Activated CD4-positive, alpha-beta T cell treated with anti-CD3 and anti-CD28 coated beads for 24 hours (primary cell): ENCODE measurements at places on chromosomes 2 and 18.

DNA sequence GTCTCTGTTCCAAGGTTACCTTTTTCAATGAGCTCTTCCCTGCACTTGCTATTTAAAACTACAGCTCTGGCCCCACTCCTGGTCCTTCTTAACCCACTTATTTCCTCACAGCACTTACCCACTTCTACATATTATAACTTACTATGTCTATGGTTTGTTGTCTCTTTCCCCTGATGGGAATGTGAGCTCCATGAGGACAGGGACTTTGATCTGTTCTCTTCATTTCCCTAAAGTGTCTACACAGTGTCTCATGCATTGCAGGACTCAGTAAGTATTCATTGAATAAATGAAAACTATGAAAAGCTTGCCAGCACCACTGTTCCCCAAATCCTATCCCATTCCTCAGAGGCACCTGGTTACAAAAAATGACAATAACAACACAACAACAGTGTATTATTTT lies 18.3 kb upstream of the ACYP2 start:
- no peak for DNase-seq

DNA sequence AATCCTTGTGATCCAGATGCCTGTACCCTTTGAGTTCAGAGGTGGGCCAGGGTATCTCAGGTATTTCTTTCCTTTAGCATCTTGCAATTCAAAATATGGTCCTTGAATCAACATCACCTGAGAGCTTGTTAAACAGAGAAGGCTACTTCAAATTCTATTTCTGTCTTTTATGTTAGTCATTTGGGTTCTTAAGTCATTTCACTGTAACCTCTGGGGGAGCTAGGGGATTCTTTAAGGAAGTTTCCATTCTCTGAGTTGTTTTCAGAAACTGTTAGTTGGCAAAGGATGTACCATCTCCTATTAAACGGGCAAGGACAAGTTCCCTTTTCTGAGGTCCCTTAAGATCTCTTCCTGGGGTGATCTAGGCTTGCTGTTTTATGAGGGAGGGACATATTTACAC lies 16.6 kb downstream of the CFLAR start:
- no peak for DNase-seq

DNA sequence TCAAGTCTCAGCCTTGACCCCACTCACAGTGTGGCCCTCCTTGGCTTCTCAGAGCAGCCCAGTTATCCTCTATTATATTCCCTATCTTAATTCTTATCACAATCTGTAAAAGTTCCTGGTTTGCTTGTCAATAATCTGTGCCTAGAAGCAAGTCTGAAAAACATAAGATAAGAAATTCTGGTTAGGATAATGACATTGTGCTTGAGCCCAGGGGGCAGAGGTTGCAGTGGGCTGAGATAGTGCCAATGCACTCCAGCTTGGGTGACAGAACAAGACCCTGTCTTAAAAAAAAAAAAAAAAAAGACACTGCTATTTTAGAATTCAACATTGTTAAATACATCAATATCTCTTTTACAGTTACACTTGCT lies 63.9 kb downstream of the TMEM131 start:
- no peak for DNase-seq

- peak; percentile 20 for DNase-seq
Measured at GRCh38 chr2:232901736-232902578, 31.9 kb downstream of the SNORC start.

DNA sequence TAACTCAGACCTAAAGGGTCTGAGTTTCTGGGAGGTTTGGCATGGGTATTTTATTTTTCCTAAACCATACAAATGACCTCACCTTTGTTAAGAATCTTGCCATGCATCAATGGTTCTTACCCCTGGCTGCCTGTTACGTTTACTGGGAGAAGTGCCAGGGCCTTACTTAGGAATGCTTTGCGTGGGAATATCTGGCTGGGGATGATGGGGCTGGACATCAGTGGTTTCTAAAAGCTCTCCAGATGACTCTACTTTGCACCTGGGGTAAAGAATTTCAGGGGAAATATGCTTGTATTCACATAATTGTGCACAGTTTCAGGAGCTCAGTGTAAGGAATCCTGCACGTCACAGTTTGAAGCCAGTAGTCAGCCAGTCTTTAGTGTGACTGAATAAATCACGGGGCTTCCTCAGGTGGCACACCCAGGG lies 18.2 kb upstream of the DAW1 start:
- DNase-seq = no peak

DNA sequence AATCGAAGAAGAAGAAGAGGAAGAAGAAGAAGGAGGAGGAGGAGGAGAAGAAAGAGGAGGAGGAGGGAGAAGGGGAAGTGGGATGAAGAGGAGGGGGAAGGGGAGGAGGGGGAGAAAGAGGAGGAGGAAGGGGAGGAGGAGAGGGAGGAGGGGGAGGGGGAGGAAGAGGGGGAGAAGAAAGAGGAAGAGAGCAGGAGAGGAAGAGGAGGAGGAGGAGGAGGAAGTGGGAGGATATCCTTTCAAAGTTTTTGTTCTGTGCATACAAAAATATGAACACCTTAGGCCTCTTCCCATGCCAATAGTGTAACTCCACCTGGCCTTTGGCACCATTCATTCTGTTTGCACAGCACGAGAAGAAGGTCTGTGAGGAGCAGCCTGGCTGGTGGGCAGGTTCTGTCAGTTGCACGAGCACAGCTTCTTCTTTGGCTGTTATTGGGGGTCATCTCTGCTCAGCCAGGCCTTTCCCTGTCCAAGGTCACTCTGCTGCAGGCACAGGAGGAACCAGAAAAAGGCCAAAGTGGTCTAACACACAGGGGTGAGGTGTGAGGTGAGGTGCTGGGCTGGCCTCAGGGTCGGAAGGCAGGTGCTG lies 25.8 kb upstream of the PLB1 start:
- DNase-seq = no peak

DNA sequence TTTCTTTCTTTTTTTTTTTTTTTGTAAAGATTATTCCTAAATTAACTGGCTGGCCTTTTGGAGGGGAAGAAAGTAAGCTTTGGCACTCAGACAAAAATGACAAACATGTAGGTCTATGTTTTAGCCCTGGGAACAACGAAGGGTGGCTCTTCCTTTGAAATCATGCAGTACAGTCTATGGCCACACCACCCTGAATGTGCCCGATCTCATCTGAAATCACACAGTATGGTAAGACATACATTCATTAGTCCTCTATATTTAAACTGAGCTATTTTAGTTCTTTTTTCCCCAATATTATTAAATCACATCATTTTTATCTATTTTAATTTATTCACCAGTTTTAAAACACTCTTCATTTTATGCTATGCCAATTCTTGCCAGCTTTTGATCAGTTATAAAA lies 48.2 kb downstream of the PLA2R1 start:
- DNase-seq = no peak

GRCh38 chr2:161078211-161078539 lies 82.1 kb upstream of the TANK start:
- no peak for DNase-seq

DNA sequence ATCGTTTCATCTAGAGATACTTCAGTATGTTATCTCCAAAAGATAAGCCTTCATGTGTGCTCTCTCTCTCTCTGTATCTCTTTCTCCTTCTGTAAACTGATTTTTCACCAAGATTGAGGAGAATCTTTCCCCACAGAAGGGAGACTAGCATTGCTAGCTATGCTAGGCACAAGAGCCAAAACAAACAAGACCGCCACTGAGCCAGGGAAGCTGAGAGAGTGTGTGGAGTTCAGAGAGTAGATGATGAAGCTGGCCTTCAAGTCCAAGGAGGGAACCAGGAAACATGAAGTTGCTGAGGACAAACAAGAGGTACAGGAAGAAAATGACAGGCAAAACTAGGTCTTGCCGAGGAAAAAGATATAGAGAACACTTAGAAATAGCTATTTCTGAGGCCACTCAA lies 23.4 kb downstream of the DAPL1 start:
- no peak for DNase-seq

DNA sequence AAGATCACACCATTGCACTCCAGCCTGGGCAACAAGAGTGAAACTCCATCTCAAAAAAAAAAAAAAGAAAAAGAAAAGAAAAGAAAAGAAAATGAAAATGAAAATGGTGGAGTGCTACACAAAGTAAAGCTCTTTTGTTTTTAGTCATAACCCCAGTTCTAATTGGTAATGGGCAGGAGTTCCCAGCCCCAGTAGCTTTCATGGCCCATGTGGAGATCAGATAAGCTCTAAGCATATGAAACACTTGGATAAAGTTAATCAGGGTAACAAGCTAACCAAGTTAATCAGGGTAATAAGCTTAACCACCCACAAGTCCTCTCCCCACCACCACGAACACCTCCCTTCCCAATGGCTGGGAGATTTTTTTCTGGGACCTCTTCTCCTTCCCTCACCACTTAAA lies 240.8 kb downstream of the BCL11A start:
- DNase-seq = no peak

DNA sequence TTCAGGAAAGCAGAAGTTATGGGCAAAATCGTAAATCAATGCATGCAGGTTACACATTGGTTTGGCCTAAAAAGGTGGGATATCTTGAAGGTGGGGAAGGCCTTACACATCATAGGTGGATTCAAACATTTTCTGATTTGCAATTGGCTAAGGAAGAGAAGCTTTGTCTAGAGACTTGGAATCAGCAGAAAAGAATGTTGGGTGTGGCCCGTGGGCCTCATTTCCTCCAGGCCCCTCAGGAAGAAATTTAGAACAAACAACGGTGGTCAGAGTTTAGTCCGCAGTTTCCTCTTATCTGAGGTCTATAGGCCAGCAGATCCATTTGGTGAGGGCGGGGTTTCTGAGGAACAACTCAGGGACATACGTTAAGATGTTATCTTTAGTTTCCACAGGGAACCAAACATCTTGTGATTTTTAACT lies 50.9 kb upstream of the AFF3 start:
- no peak for DNase-seq

DNA sequence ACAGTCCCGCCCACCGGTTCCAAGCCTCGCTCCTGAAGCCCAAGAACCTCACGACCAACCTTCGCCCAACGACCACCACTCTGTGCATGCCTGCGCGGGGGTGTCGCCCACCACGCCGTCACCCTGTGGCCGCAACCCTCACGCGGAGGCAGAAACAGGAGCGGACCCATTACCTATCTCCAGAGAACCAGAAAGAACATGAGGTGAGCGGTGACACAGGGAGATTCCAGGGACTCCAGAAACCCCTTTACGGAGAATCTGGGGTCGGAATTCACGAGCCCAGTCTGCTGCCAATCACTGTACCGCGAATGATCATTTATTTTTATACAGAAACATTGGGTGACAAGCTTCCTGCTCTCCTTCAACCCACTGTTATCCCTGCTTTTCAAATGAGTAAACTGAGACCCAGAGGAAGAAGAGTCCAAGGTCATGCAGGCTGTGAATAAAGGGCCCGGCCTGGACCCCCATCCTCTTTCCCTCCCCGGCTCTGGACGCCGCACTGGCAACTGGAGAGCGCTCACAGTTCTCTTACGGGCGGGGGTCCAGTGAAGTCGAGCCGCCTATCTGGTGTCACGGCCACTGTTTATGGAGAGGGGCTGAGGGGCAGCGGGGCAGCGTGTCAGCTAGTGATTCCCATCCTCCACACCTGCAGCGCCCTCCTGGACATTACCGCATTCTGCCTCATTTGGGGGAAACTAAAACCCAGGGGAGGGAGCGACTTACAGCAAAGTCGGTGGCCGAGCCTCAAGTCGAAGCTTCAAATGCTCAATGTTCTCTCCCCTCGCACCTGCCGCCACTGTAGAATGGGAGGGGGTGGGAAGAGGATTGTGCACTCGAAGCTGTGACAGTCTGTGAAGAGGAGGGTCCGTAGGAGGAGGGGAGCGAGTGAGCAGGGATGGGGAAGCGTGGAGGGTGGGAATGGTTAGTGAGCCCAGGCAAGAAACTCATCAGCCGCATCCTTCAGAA lies 723 bp upstream of the SLC30A3 start:
- DNase-seq = no peak

DNA sequence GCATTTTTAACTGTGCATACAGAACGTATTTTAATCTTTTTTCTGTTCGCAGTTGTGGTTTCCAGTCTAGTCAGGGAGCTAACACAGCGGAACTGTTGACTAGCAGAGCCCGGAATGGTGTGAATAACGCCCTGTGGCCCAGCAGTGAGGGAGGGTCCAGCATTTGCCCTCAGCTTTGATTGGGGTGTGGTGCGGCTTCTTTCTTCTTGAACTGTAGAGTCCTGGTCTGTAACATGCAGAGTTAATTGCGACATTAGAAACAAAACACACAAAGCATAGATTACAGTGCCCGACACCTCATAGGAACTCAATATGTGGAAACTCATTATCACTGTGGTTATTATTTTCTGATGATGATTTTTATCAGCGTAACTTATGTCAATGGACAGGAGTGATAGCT lies 253.6 kb downstream of the SOX11 start:
- DNase-seq = no peak

DNA sequence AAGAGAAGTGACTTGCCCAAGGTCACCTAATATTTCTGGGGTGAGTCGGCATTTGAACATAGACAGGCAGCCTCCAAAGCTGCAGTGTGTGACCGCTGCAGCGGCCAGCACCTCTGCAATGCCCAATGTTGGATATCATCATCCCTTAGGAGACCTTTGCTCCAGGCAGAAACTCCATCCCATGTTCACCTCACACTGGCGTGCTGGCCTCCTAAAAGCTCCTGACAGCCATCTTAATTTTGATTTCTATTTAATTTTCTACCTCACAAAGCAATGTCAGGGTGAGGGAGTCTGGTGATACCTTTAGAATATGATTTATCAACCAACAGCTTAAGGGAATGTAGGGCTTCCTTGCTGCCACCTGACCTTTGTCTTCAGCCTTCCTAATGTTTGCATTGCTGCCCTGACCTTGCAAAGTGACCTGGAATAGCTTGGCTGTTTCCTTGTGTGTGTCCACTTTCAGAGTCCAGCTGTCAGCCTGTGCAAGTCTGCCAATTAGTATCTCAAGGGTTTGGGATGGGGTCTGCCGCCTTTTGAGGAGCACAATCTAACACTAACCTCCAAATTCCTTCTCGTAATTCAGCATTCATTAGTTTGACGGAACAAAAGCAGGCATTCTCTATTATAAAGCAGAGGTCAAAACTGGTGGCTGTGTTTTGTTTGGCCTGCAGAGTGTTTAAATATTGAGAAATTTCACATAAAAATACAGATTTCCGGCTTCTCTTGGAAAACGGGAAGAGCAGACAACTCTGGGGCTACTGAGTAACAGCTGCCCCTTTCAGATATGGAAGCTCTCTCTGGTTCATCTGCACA lies 127.6 kb downstream of the PLEKHM3 start:
- DNase-seq = no peak

DNA sequence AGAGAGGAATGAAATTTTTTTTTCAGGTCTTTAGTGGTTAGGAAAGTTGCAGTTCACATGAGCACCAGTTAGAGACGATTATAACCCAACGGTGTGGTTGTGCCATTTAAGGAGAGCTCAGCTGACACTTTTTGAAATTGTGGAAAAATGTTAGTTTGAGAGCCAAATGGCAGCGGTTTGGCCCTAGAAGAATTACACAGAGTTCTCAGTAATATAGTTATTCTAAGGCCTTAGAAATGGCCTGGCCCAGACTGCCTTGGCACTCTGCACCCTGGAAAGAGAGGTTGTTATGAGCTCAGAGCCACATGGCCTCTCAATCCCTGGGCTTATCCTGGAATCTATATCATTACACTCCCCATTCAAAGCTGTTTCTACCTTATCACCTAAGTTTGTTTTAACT lies 117.4 kb downstream of the RHBDD1 start:
- DNase-seq = no peak

DNA sequence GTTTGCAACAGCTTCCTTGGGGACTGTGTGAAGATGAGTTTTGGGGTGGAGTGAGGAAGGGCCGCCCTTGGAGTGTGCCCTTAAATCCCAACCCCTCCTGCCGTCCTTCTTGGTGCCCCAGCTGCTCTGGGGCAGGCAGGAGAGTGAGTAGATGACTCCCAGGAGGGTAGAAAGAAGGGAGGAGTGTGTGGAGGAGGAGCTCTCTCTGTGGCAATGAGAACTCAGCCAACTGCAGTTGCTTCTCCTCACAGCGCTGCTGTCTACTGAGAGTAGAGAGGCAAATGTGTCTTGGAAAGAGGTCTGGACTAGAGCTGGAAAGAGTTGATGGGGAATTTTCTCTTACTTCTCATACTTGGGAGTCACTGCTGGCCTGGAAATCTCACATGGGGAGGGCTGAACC lies 21.8 kb upstream of the SIX2 start:
- no peak for DNase-seq
